Inflammatory macrophage treated with lipopolysaccharide for 4 hours (primary cell): ENCODE measurements at places on chromosomes 7 and 10.

GRCh38 chr10:69394020-69394419, 22.7 kb downstream of the TACR2 start:
- DNase-seq: no peak

- no peak for DNase-seq
Measured at GRCh38 chr7:31070991-31071644, 19.0 kb downstream of the ADCYAP1R1 start.

DNA sequence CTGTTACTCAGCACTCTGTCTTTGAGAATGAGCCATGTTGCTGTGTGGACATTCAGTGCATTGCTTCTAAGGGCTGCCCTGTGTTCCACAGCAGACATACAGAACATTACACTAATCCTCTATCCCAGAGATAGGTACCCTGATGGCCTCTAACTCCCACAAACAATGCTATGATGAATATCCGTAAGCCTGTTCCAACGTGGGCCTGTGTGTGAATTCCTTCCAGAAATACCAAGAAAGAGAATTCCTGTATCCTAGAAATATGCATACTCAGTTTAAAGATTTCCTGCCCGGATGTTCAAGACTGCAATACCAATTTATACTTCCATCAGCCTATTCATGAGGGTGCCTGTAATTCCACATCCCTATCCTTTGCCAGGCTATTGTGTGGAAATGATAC, 21.3 kb upstream of the ST8SIA6 start:
- DNase-seq: no peak

- no peak for DNase-seq
Measured at GRCh38 chr7:38206071-38206470, 28.0 kb downstream of the STARD3NL start.

DNA sequence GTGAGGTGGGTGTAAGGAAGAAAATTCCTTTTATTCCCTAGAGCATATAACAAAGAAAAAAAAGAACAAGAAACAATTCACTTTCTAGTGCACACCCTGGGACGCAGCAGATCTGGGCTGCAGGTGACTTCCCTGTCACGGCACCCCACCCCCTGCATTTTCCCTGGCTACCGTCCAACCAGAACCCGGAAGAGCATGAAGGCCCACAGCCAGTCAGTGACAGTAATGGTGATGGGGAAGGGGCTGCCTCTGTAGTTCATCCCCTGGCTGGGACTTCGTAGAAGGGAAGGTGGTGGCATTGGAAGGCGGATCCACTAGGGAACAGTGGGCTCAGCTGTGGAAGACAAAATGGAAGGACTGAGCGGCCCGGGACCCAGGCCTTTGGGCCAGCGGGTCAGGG, 236.7 kb downstream of the BUB3 start:
- no peak for DNase-seq

DNA sequence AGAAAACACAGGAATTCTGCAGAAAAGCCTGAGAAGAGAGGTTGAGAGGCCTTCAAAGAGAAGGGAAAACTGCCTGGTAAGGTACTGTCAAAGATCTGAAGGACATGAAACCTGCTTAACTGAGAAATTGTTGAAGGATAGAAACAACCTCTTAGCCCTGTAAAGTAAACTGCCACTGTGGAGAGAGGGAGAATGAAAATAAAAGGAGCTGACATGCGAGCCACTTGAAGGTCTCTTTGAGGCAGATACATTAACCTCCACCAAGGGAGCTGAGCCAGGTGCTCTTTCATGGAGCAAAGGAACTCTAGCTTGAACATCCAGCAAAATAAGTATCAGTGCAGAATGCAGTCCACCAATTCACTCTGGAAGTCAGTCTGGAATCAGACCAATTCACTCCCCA, 108.8 kb upstream of the FEZF1 start:
- DNase-seq: no peak

- DNase-seq: no peak
Measured at GRCh38 chr7:156143158-156143557, 330.9 kb upstream of the SHH start.

- no peak for DNase-seq
Measured at GRCh38 chr10:23980094-23980493, 228.8 kb upstream of the KIAA1217 start.
